ENCODE measurements at places on chromosomes 13 and 19.

- no peak for DNase-seq
Measured at GRCh38 chr13:43953370-43953769, 73.7 kb downstream of the LACC1 start.

GRCh38 chr19:45423589-45424190 lies at the start of gene ERCC1:
TSS of gene ERCC1 (minus strand) at chr19:45423917. CDS start at chr19:45423374, 543 bp downstream.
- DNase-seq: peak; percentile 72

DNA sequence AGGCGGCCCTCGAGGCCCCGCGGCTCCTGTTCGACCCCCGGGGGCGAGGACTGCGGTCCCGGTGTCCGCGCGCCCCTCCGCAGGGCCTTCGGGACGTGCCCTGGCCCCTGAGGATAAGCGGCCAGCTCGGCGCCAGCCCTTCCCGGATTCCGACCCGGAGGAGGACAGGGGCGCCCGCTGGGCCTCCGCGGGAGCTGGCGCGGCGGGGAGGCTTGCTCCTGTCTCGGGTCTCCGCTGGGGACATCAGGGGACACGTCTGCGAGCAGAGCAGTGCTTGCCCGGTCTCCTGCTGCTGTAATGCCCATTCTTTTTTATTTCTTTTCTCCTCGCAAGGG lies 829 bp downstream of the B3GLCT start:
- no peak for DNase-seq

DNA sequence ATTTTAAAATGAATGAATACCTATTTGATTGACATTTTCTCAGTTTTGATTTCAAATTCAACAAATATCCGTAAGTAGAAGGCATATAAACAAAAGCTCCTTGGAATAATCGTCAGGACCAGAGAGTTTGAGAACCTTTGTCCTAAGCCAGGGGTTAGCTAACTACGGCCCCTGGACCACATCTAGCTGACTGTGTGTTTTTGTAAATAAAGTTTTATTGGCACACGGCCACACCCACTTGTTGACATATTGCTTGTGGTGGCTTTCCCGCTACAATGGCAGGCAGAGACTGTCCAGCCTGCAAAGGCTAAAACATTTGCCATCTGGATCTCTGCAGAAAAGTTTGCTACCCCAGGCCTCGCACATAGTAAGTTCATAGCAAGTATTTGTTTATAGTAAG lies 83.4 kb downstream of the GNG7 start:
- no peak for DNase-seq

GRCh38 chr19:54335164-54335563 lies 3.8 kb downstream of the LILRA4 start:
- DNase-seq: no peak

DNA sequence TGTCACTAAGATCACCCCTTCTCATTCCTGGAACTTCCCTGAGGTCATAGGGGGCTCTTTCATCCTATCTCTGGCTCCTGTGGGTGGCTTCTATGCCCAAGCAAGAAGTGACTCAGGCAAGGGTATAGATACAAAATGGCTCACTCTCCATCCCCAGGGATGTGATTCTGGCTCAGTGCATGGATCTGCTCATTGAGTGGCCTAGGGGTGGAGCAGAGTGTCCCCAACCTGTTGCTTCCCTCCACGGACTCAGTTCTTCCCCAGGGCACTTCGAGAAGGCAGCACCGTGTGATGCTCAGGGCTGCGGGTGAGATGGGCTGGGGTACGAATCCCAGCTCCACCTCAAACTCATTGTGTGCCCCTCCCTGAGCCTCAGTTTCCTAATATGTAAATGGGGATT lies 136.4 kb downstream of the PTPRS start:
- DNase-seq: no peak
